ENCODE measurements at places on chromosomes 6 and 20. TPM values are rescaled to one million over a fixed set of nuclear protein-coding genes. Genes with fewer than 3 reads are reported as not detected.

EBF4 gene
- 14.9 TPM for total RNA-seq

FLRT3 gene
- total RNA-seq = not detected

KCNS1 gene
- total RNA-seq = not detected

ATP9A gene
- total RNA-seq = 0.19 TPM

LHFPL5 gene
- total RNA-seq = not detected

DUSP15 gene
- not detected for total RNA-seq

GTSF1L gene
- total RNA-seq = 0.80 TPM

KIAA1755 gene
- total RNA-seq = not detected

GTF2H4 gene
- 30.0 TPM for total RNA-seq

GJA10 gene
- total RNA-seq = not detected

FGD2 gene
- total RNA-seq = 7.2 TPM

SSTR4 gene
- total RNA-seq = not detected

OR2H1 gene
- total RNA-seq = not detected

NECAB3 gene
- 10.8 TPM for total RNA-seq

NRN1 gene
- total RNA-seq = 0.65 TPM

CCR6 gene
- total RNA-seq = 0.10 TPM

INSM1 gene
- total RNA-seq = not detected

ANKRD66 gene
- total RNA-seq = not detected

PAX1 gene
- total RNA-seq = not detected

TCP11 gene
- not detected for total RNA-seq

SLC22A3 gene
- total RNA-seq = not detected

SYCP2L gene
- total RNA-seq = not detected

LY6G6D gene
- not detected for total RNA-seq

CD40 gene
- total RNA-seq = 11.8 TPM

SLC24A3 gene
- total RNA-seq = not detected

CYP24A1 gene
- total RNA-seq = not detected

ULBP2 gene
- total RNA-seq = not detected

RANBP9 gene
- total RNA-seq = 57.2 TPM

SLC16A10 gene
- total RNA-seq = 26.1 TPM

UBE2C gene
- total RNA-seq = not detected

C6orf15 gene
- not detected for total RNA-seq

FAM83C gene
- total RNA-seq = not detected

ULBP1 gene
- 0.16 TPM for total RNA-seq

ANGPT4 gene
- not detected for total RNA-seq

TAAR2 gene
- total RNA-seq = not detected

MYO6 gene
- 1.5 TPM for total RNA-seq

TINAG gene
- total RNA-seq = not detected

C4A gene
- total RNA-seq = 6.0 TPM

RIMS1 gene
- total RNA-seq = not detected

BPIFB4 gene
- not detected for total RNA-seq

ZBTB24 gene
- total RNA-seq = 21.1 TPM

All from naive thymus-derived CD8-positive, alpha-beta T cell (primary cell).